ENCODE measurements at places on chromosomes 2 and 18.

DNA sequence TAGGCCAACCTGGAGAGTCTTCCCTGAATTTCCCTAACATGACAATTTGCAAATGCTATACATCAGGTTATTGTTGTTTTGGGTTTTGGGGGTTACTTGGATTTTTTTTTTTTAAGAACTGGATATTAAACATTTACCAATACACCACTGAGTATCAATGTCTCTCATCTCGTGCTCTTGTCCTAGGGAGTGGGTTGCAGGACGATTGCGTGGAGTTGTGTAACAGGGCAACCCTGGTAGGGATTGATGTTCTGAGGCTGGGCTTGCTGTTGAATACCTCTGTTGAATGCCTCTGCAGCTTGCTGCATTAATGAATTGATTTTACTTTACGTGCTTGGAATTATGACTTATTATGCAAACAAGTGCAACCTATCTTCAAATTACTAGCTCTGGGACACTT is 18.8 kb upstream of the FOSL2 start:
- DNase-seq, result no peak

DNA sequence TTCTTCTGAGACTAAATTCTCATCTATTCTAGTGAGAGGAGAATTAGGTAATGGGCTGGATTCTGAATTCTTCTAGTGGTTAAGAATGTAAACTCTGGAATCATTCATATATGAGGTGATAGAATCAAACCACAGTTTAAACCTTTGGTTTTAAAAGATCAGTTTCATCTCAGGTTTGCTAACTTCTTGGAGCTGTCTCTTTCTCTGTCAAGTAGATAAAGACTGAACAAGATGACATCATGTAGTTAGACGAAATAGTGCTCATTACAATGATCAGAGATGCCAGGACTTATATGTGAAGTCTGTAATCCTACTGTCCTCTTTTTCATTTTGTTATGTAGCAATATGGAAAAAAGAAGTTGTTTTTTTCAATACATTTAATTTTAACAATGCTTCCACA is 4.9 kb downstream of the CEBPZOS start:
- DNase-seq, result no peak

DNA sequence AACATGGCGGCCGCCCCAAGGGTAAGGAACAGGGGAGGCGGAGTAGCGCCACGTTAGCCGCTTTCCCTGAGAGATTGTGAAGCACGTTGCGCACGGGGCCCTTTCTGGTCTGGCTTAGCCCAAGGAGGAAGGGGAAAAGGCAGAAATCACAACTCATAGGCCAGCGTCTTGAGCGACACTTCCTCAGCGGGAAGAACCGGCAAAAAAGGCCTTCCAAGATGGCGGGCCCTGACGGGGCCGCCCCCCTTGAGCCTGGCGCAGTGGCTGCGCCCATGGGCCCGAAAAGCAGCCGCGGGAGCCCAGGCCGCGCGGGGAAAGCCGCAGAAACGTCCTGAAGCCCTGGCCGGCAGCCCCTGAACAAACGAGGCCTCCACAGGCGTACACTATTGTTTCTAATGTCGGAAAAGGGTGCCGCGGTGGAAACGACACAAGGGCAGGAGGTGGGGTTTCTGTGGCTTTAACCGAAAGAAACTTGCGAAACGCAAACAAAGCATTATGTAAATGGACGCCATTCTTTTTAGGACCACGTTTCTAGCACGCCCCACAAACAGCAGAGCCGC is 919 bp upstream of the PCBP1 start:
- DNase-seq, result peak; percentile 93

DNA sequence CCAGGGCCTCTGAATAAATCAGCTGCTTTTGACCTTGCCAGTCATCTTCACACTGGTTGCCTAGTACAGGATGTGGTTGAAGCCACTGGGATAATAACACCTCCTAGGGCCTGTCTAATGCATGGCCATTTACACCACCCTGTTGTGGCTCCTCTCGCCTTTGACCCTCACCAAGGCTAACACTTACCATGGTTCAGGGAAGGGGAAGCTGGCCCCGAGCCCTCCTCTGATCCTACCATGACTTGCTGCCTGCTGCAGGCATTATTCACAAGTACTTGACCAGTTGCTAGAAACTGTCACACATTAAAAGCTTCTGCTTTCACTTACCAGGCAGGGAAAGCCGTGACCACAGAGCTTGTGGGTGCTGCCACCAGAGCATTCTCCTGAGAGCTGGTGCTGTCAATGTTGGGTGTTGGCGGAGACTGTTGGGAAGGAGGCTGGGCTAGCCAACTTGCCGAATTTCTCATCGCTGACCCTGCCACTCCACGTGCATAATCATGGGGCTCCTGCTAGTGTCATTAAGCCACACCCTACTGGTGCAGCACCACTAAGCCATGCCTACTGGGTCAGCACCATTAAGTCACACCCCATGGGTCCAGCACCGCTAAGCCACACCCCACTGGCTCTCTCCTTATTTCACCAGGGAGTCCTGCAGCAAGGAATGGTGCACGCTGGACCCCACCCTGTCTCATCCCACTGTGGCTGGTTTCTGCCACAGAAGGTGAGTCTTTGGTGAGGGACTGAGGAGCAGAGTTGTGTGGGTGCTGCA is 47.0 kb upstream of the TTC39C start:
- no peak for DNase-seq

DNA sequence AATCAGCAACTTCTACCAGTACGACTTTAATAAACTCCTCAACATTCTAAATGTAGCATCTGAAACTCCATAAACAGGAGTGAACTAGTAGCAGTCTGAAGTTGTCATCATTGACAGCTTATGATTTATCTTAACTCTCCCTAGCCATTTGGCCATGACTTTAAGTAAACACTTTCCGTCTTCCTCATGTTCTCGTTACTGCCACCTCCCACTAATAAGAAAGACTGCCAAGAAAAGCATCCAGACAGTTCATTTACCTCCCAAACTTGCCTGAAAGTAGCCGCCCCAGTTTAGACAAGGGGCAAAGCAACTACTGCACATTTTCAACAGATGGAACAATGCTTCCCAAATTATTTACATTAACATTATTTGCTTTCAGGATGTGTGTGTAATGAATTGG is 287.5 kb downstream of the OSR1 start:
- DNase-seq, result no peak

GRCh38 chr18:10032331-10033015 is 118.7 kb downstream of the VAPA start:
- DNase-seq, result no peak

DNA sequence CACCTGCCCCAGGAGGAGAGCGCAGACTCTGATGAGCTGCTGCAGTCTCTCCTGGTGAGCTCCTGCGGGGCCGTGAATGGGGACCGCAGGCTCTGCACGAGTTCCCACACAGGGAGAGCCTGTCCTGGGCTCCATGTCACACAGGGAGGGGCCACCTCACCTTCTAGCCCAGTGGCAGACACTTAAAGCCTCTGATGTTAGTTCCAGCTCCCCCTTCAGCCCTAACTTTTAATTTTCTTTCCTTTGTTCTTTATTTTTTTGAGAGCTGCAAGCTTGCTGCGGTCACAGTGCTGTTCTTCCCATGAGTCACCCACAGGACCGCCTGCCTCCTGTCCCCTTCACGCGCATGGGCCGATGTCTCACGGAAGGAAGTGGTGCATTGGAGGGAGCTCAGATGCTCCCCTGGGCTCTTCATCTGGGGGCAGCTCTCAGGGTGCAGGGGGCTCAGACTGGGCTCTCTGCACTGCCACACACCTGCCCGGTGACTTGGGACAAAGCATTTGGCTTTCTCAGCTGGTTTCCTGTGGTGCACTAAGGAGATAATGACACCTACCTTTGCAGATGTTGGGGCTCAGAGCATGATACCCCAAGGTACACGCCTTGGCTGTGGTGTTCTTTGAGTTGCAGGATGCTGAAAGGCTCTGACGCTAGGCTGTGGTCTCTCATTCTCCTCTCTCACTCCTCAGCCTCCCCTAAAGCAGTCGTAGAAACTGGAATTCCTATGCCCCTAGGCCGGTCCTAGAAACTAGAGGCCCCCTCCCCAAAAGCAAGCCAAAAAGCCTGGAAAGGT is 37.2 kb upstream of the PXDN start:
- no peak for DNase-seq

GRCh38 chr2:206989311-206989710 is 50.0 kb downstream of the CPO start:
- DNase-seq, result peak; percentile 74

- DNase-seq, result no peak
Measured at GRCh38 chr2:42569883-42570282, 1.5 kb downstream of the MTA3 start.

- no peak for DNase-seq
Measured at GRCh38 chr2:3598912-3599854, 4.3 kb downstream of the COLEC11 start.

GRCh38 chr2:18531194-18531593 is 29.3 kb downstream of the RDH14 start:
- no peak for DNase-seq

DNA sequence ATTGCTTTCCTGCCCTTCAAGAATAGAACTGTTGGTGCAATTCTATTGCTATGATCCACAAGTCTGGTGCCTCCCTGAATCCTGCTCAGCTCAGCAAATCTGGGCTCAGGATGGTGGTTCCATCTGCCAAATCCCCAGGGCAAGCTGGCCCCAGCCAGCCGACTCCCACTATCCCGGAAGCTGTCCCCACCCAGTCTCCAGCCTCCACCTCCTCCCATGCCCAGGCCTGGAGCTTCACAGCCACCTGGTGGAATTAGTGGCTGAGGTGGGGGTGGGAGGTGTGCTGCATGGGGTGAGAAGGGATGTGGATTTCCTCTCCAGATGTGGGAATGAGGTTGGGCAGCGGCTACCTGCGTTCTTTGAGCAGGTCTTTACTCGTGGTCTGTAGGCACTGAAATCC is 119.3 kb upstream of the SMAD2 start:
- DNase-seq, result no peak

DNA sequence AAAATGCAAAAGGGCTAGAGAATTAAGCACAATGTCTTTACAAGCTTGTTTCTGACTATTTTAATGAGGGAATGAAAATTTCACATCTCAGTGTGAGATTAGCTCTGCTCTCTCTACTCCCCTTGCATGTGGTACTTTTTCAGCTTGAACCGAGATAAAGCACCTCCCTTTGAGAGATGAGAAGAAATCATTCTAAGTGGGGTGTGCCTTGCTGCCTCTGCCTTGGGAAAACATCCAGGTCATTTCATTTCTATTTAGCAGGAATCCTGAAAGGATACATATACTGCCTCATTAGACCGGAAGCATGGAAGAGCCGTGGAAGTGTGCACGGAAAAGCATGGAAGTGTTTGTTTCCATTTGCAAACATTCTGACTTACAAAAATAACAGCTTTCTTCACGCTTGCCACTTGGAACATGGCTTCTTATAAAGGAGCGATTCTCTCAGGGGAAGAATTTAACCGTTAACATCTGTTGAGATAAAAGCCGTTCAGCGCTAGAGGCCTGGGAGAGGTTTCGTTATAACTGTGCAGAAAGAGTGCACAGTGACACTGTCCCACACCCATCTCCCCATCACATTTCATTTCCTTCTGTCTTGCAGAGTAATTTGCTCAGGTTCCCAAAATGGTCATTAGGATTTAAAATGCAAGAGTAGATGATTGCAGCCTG is 16.7 kb downstream of the NOSTRIN start:
- no peak for DNase-seq
